Osteoblast (primary cell): ENCODE measurements at places on chromosomes 16 and 17. TPM values are rescaled to one million over a fixed set of nuclear protein-coding genes. Genes with fewer than 3 reads are reported as not detected.

The CD300LG gene
- total RNA-seq = not detected in 2 replicates

The LGALS9B gene
- not detected in 2 replicates for total RNA-seq

The NPB gene
- under 0.01 TPM in 1 of 2 replicates, not detected in the other for total RNA-seq

The G6PC3 gene
- 19.7 and 23.5 TPM in 2 replicates for total RNA-seq

The SP6 gene
- total RNA-seq = under 0.01 TPM in 2 replicates

The SEC14L1 gene
- 53.6 and 71.3 TPM in 2 replicates for total RNA-seq

The MTSS2 gene
- total RNA-seq = 54.2 and 56.5 TPM in 2 replicates

The DHX38 gene
- 51.4 and 52.7 TPM in 2 replicates for total RNA-seq

The SYCE1L gene
- not detected in 2 replicates for total RNA-seq

The RASL10B gene
- 2.7 and 4.0 TPM in 2 replicates for total RNA-seq

The PLA2G10 gene
- total RNA-seq = not detected in 2 replicates

The RNF157 gene
- total RNA-seq = 0.29 and 0.36 TPM in 2 replicates

The KRTAP9-2 gene
- total RNA-seq = not detected in 2 replicates

The OR2C1 gene
- total RNA-seq = 0.29 TPM in 1 of 2 replicates, not detected in the other
